ENCODE measurements at places on chromosomes 5 and 9. TPM values are rescaled to one million over a fixed set of nuclear protein-coding genes. Genes with fewer than 3 reads are reported as not detected.

The F2RL2 gene
- total RNA-seq = 0.10 TPM

The FOXD4 gene
- total RNA-seq = not detected

DNA sequence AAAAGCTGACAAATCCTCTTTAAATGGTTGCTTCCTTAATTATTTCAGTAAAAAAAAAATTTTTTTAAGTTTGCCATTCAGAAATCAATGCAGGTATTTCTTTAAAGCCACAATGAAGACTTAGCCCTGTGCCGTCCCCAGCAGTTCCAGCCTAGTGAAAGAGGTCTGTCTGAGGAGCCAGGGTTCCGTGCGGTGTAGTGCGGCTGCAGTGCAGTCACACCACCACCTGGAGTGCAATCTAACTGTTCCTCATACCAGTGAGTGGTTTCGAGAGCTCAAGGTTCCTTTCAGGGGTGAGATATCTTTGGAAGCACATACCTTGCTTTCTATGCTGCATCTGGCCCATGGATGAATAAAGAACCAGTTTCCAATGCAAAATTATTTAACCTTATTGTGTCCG is 87.5 kb downstream of the FANCC start:
- H3K27me3 ChIP-seq = no peaks in the 10 kb centered on the region
- H3K4me1 ChIP-seq = no peaks in the 10 kb centered on the region
- no peak overlapping the region for H3K27ac ChIP-seq

GRCh38 chr5:59231221-59231931 is 648.5 kb downstream of the RAB3C start:
- H3K36me3 ChIP-seq = no peaks in the 10 kb centered on the region
- no peak for DNase-seq
- no peaks in the 10 kb centered on the region for H3K4me1 ChIP-seq
- no peak overlapping the region for H3K4me3 ChIP-seq

DNA sequence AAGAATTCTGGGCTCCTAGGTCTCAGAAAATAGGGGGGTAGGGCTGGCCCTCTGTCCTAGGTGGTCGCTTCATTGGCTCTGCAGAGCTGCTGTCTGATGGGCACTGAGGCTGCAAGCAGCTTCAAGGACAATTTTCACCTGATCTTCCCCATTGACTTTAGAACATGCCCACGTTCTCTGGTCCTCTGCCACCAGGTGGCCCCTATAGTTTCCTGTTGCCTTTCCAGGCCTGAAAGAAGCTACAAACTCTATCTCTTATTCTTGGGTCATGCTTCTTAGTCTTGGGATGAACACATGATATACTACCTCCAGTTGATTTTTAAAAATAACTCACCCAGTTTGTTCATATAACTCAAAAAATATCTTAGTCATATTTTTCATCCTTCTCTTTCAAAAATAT is 26.3 kb downstream of the SPZ1 start:
- DNase-seq = no peak
- H3K4me1 ChIP-seq = no peaks in the 10 kb centered on the region
- H3K27me3 ChIP-seq = no peaks in the 10 kb centered on the region
- H3K4me3 ChIP-seq = no peak overlapping the region
- H3K27ac ChIP-seq = no peak overlapping the region

- H3K27ac ChIP-seq = no peak overlapping the region
- H3K36me3 ChIP-seq = no peaks in the 10 kb centered on the region
- H3K4me3 ChIP-seq = no peak overlapping the region
- DNase-seq = no peak
- H3K4me1 ChIP-seq = no peaks in the 10 kb centered on the region
- no peaks in the 10 kb centered on the region for H3K27me3 ChIP-seq
Observed at GRCh38 chr5:116137544-116138378, 52.9 kb downstream of the COMMD10 start.

GRCh38 chr5:173004447-173004846 is 20.9 kb downstream of the ATP6V0E1 start:
- H3K27me3 ChIP-seq = no peaks in the 10 kb centered on the region
- no peak overlapping the region for H3K4me3 ChIP-seq
- DNase-seq = no peak
- H3K27ac ChIP-seq = no peak overlapping the region
- H3K36me3 ChIP-seq = no peaks in the 10 kb centered on the region
- H3K4me1 ChIP-seq = peaks cover 3% of the 10 kb centered on the region

- H3K27me3 ChIP-seq = no peaks in the 10 kb centered on the region
- no peak overlapping the region for H3K4me3 ChIP-seq
- no peak for DNase-seq
- H3K4me1 ChIP-seq = peaks cover 3% of the 10 kb centered on the region
- no peak overlapping the region for H3K27ac ChIP-seq
- no peaks in the 10 kb centered on the region for H3K36me3 ChIP-seq
Observed at GRCh38 chr9:98175762-98176161, 16.7 kb downstream of the CORO2A start.

- no peaks in the 10 kb centered on the region for H3K4me1 ChIP-seq
- no peaks in the 10 kb centered on the region for H3K36me3 ChIP-seq
- H3K27me3 ChIP-seq = no peaks in the 10 kb centered on the region
Observed at GRCh38 chr5:51188001-51188591, 195.2 kb upstream of the ISL1 start.

DNA sequence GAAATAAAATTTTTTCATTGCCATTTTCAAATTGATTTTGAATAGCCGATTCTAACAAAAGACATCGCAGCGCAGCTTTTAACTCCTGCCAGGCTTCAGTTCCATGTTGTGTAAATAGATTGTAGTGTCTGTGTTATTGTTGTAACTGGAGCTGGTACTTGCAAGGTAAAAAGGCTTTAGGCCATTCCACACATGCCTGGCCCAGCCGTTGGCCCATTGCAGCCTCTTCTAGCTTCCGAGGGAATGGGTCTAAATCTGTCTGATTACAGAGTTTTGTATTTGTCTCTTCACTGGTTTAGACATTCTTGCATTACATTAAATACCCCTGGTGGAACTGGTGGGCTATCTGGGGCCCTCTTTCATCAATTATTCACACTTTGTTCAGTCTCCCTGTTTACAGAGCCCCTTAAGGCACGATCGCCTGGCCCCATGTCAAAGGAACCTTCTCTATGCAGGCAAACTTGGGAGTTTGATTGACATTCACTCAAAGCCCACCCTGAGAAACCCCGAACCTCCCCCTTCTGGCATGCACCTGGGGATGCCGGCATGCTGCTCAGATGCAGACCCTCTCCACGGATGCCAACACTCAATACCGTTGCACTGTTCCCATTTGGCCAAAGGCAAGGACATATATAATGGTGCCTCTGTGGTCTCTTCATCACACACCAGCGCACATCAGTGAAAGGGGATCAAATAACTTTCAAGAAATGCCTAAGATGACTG is 281.7 kb upstream of the IRX2 start:
- H3K4me1 ChIP-seq = no peaks in the 10 kb centered on the region
- H3K27ac ChIP-seq = no peak overlapping the region
- H3K4me3 ChIP-seq = no peak overlapping the region
- DNase-seq = no peak
- no peaks in the 10 kb centered on the region for H3K27me3 ChIP-seq

DNA sequence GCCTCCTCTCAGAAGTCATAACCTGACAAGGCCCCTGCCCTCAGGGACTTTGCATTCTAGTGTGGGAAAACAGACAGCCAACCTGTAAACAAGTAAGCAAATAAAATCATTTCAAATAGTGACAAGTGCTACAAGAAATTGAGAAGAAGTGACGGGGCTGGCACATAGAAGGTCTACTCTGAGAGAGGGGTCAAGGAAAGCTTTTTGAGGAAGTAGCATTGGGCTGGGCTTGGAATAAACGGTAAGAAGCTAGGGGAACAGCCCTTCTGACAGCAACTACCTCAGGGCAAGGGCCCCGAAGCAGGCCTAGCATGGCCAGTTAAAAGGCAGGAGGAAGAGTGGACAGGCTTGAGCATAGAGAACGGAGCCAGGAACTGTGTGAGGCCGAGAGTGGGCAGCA is 4.8 kb upstream of the SLC2A8 start:
- no peak for DNase-seq
- peaks cover 7% of the 10 kb centered on the region for H3K4me1 ChIP-seq
- no peak overlapping the region for H3K4me3 ChIP-seq
- H3K27ac ChIP-seq = no peak overlapping the region
